ENCODE measurements at places on chromosomes 1 and 21.

DNA sequence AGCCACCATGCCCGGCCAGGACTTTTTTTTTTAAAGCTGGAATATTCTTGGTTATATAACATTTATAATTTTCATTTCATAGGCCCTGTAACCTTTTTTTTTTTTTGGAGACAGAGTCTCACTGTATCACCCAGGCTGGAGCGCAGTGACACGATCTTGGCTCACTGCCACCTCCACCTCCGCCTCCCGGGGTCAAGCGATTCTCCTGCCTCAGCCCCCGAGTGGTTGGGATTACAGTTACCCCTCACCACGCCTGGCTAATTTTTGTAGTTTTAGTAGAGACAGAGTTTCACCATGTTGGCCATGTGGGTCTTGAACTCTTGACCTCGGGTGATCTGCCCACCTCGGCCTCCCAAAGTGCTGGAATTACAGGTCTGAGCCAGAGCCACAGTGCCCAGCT lies 12.6 kb downstream of the ZYG11B start:
- no peak for DNase-seq

- no peak for DNase-seq
Measured at GRCh38 chr1:23044035-23044434, 24.8 kb downstream of the KDM1A start.

- no peak for DNase-seq
Measured at GRCh38 chr1:168187177-168187576, 8.4 kb downstream of the TIPRL start.

DNA sequence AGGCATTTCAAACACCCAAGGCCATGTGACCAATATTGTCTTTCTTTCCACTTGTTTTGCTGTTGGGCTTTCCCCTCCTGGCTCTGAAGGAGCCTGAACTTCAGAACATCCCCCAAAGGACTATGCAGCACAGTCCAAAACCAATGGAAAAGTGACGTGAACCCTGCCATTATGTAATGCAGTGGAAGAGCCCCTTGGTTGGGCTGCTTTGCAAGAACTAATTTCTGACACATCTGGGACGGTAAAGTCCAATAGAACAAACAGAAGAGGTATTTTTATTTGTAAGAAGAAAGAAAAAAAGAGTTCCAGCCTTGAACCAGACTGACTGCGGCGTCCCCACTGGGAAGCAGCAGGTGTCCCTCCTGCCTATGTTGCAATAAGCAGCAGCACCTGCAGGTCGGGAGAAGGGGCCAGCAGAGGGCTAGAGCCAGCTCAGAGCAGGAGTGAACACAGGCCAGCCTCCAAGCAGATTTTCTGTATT lies 116.7 kb downstream of the CDC7 start:
- DNase-seq, result no peak

GRCh38 chr1:157073944-157074685 lies 25.5 kb downstream of the ETV3L start:
- peak; percentile 44 for DNase-seq

DNA sequence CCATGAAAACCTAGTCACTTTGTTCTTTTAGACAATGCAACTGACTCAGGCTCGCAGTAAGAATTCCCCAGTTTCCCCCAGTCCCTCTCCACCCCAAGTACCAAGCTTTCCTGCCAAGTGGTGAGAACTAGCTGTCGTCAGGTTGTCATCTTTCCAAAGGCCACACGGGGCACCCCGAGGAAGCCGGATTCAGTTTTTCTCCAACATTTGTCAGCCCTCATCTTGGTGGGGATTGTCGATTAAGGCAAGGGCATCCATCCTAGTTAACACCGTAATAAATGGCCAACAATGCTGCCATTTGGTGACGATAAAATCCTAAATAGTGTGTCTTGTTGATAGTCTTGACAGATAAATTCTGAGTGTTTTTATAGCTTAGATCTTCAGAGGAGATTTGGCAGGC lies 55.9 kb upstream of the PROX1 start:
- no peak for DNase-seq

DNA sequence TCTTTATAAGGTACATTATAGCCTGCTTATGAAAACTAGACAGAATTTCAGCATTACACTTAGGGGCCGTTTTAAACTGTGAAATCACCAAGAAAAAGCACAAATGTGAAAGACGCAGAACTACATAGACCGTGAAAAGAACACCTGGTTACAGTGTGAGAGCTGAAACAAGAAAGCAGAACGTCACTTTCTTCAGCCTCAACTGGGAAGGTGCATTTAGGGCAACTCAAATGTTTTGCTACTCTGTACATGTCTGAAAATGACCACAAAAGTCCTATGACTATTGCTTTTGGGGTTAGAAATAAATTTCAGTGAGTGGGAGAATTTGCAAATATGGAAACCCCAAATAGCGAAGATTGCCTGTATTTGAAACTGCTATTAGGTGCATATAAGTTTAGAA lies 268.7 kb downstream of the OLFM3 start:
- no peak for DNase-seq

DNA sequence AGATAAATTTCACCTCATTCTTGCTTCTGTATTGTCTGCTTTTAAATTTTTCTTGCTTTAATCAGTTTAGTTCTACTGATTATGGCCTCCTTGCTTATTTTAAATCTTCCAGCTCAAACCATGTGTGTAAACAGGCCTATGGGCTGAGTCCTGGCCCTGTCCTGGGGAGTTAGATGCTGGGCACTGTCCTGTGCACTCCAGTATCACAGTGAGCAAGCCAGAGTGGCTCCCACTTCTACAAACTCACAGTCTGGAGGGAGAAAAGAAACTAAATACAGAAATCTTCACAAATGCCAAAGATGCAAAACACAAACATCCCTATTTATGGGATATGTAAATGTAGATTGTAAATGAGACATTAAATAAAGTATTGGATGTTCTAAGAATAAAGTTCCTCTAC lies 101.1 kb upstream of the POGK start:
- DNase-seq, result no peak

GRCh38 chr1:230519246-230519645 lies 93.1 kb upstream of the PGBD5 start:
- no peak for DNase-seq

GRCh38 chr1:231499148-231499763 lies 29.2 kb upstream of the TSNAX start:
- DNase-seq, result no peak

- DNase-seq, result no peak
Measured at GRCh38 chr1:16418823-16419425, 18.3 kb downstream of the SPATA21 start.

DNA sequence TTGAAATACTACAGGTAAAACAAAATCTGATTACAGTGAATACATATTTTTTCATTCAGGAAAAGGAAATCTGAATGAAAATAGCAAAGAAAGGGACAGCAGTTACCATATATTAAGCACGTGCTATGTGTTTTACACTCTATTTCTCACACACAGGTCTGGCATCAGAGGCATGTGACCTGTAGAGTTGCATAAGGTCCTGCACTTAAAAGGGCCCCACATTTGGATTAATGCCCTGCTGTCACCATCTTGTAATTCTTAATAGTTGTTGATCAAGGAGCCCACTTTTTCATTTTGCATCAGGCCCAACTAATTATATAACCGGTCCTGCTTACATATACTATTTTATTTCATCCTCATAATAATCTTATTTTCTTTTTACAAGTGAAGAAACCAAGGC lies 125.8 kb downstream of the LRRC40 start:
- no peak for DNase-seq

- no peak for DNase-seq
Measured at GRCh38 chr1:24437631-24438396, 22.2 kb downstream of the NIPAL3 start.

DNA sequence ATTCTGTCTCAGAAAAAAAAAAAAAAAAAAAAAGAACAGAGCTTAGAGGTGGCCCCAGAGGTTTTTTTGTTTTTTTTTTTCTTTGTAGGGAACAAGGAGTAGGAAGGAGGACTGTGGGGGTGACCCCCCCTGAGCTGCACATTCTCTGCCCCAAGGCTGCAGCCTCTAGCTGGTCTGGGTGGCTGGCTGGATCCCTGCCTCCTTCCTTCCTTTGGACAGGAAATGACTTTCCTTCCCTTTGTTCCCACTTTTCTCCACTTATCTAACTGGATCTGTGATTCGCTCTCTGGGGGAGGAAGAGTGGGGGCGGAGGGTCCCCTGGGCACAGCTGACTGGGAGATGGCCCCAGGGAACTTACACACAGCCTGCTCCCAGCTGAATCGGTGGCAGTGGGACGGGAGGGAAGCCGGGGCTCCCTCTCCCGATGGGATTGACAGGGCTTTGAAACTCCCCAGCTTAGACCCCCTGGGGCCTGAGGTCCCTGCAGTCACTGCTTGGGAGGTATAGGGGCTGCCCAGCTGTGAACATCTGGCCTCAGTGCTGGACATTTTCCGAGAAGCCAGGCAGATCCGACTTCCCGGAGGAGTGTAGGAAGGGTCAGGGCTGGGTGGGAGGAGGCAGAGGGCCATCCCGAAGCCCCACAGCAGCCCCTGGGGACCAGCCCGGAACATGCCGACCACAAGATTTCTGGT lies 2.1 kb downstream of the FBLIM1 start:
- no peak for DNase-seq

DNA sequence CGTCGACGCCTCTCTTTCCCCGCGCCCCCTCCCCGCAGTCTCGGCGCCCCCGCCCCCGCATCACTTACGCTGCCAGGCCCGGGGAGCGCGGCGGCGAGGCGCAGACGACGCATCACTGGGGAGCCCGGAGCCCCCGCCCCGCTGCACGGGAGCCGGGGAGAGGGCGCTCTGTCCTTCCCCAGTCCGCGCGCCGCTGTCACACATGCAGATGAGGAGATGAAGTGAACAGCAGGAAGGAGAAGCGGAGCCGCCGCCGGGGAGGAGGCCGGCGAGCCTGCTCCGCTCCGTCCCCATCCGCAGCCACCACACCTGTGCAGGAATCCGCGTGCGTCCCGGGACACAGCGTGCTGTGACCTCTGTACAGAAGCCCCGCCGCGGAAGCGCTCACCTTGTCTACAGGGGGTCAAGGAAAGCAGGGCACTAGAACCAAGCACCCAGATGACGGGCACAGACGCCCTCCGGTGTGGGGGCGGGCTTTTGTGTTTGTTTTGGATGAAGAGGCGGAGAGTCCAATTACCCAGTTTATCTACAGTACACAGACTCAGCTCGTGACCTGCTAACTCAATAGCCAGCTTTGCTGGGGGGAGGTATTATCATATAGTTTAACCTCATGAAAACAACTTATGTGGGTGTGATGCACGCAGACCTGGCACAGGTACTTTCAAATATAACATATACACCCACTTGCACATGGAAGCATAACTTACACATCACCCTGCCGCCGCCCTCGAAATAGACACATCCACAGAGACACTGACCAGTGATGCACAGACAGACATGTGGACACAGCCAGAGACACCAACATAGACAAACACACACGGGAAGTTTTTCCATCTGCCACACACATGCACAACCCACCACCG lies 12.4 kb downstream of the KLHDC8A start:
- peak; percentile 25 for DNase-seq

GRCh38 chr1:29557066-29557465 lies 320.7 kb downstream of the PTPRU start:
- no peak for DNase-seq
